A549 treated with Mapracorat at 1 μM for 4 hours (cell line): ENCODE measurements at places on chromosomes 6 and 20. TPM values are rescaled to one million over a fixed set of nuclear protein-coding genes. Genes with fewer than 3 reads are reported as not detected.

BFSP1 gene
- total RNA-seq: 3.7 to 5.1 TPM (median 4.1 TPM) in 5 replicates

STK38 gene
- 15.7 to 17.6 TPM (median 16.1 TPM) in 5 replicates for total RNA-seq

PRSS16 gene
- 2.8 to 3.5 TPM (median 2.9 TPM) in 5 replicates for total RNA-seq

C6orf132 gene
- total RNA-seq: 1.9 to 3.0 TPM (median 2.5 TPM) in 5 replicates

SEMG1 gene
- not detected in 5 replicates for total RNA-seq

OR2B6 gene
- total RNA-seq: 0.17 to 0.30 TPM in 2 of 5 replicates, not detected in the others

OPRM1 gene
- total RNA-seq: not detected in 5 replicates

HSPA1L gene
- total RNA-seq: 1.3 to 1.8 TPM (median 1.5 TPM) in 5 replicates

NHSL1 gene
- 2.0 to 3.6 TPM (median 3.0 TPM) in 5 replicates for total RNA-seq

PPP1R10 gene
- total RNA-seq: 28.1 to 45.4 TPM (median 29.3 TPM) in 5 replicates

ENPP1 gene
- total RNA-seq: 1.1 to 1.5 TPM (median 1.4 TPM) in 5 replicates

RIPPLY2 gene
- 0.13 to 0.99 TPM (median 0.31 TPM) in 4 of 5 replicates, not detected in the other for total RNA-seq

IRF4 gene
- total RNA-seq: 0.21 to 0.46 TPM (median 0.34 TPM) in 5 replicates

CRISP3 gene
- not detected in 5 replicates for total RNA-seq

ZNF391 gene
- 0.13 to 0.35 TPM (median 0.24 TPM) in 5 replicates for total RNA-seq
